ENCODE measurements at places on chromosomes 1 and 21.

GRCh38 chr1:182725259-182726255, 41.2 kb upstream of the RGS8 start:
- DNase-seq = no peak

DNA sequence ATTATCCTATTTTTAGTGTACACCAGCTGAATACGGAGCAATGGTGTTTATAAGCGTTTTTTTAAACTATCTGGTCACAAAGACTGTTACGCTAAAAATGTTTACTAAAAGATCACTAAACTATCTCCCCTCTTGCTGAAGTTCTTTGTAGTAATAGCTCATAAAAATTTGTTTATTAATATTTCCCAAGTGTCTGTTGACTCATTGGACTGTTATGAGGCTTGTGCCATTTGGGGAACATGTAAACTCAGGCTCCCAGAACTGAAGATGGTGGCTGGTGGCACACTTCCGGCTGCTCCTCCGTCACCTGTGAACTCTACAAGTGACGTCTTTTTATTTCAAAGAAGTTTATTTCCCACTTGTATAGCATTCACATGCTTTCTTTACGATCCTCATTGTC, 46.3 kb downstream of the AIDA start:
- DNase-seq = no peak

DNA sequence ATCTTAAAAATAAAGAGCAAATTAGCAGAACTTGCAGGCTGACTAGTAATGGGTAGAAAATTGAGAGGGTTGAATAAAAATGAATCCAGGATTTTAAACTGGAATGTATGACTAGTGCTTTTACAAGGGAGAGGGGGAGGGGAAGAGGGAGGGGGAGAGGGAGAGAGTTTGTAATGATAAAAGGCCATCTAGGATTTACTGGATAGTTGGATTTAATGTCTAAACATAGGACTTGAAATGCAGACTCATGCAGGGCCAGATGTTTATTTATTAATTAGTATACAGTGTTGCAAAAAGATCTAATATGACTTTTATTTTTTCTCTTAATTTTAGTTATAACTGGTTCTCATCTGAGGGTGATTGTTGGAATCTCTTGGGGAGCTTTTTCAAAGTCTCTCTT, 4.3 kb downstream of the ZNF326 start:
- no peak for DNase-seq

DNA sequence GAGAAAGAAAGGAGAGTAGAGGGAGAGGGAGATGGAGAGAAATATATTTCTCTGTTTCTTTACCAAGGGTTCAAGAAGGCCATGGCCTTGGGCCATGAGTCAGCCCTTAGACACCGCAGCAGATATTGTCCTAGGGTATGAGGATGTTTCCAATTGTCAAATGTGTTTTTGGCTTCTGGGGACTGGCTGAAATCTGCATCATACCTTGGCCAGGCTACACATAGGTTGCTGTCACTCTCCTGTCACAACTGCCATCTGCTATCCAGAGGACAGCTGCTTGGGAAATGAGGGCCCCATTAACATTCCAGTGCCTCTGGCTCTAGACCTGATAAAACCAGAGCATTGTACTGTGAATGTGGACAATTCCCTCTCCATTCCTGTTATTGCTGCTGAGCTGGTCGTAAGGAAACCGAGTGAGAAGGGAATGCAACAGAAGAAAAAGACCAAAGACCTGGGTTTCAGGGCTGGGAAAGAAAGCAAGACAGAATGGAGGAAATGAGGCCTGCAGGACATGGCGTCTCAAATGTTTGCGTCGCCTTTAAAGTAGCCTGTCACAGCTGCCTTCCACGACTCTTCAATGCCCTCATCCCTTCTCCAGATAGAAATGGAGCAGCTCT, 8.8 kb upstream of the PIGC start:
- no peak for DNase-seq

DNA sequence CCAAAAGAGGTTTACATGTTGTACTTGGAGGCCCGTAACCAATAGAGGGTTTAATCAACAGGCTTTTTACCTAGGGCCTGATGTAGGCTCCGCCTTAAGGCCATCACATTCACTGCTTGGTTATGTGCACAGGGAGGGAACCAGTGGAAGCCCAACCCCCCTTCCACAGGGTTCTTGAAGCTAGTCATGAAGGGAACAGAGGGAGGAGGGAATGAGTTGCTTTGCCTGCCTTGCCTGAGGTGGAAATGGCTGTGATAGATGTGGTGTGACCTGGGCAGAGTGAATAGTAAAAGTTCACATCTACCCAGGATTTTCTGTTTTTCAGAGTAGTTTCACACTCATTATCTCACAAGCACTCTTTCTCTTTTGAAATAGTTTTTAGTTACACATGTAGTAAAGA, 215.1 kb downstream of the ST6GALNAC3 start:
- DNase-seq = no peak

- DNase-seq = no peak
Observed at GRCh38 chr1:226274138-226274537, 34.8 kb downstream of the LIN9 start.

- DNase-seq = no peak
Observed at GRCh38 chr1:111008031-111008430, 44.3 kb upstream of the LRIF1 start.

DNA sequence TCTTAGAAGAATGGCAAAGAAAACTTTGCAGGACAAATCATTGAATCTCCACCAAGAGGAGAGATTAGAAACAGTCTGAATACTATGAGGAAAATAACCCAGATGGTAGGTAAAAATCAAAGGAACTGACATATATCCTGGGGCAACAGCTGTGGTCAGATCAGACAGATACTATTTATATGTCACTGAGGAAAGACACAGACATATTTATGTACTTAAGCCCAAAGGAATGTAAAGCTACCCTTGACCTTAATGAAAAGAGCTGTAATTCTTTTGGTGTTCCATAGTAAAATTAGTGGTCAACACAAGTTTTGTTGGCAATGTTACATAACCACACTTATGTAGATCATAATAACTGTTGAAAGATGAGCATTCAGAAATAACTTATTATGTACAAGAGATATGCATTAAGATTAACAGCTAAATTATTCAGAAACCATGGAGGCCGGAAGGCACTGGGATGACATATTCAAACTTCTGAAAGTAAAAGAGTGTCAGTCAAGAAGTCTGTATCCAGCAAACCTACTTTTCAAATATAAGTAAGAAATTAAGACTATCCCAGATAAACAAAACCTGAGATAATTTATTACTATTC, 166.1 kb upstream of the SAMSN1 start:
- DNase-seq = no peak

- no peak for DNase-seq
Observed at GRCh38 chr1:53500204-53501064, 41.2 kb downstream of the DMRTB1 start.

- DNase-seq = no peak
Observed at GRCh38 chr1:171590022-171590421, 32.0 kb upstream of the MYOCOS start.

DNA sequence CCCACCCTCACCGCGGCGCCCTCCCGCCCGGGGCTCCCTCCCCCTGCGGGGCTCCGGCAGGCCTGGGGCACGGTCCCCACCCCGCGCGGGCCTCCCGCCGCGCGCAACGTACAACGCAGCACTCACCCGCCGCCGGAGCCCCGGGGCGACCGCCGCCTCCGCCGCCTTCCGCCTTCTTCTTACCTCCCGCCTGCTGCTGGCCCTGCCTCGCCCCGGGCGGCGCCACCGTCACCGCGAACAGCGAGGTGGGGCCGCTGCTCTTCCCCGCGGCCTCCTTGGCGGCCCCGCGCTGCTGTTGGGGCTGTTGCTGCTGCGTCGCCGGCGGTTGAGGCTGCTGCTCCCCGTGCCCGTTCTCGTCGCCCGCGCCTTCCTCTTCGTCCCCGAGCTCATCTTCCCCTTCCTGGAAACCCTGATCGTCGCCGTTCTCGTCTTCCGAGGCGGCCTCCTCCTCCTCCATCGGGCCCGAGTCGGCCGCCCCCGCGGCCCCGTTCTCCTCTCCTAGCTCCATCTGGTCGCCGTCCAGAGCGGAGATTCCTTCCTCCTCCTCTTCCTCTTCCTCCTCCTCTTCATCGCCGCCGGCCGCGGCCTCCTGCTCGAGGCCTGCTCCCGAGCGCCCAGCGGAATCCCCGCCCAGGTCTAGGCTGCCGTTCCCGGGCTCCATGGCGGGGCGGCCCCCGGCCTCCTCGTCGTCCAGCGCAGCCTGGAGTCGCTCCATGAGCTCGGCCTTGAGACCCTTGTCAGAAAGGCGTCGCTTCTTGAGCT, 671 bp downstream of the HNRNPU start:
- DNase-seq = peak; percentile 36

- DNase-seq = no peak
Observed at GRCh38 chr21:22250355-22250754, 1252.1 kb downstream of the NCAM2 start.

- no peak for DNase-seq
Observed at GRCh38 chr1:244760471-244760870, 75.0 kb upstream of the COX20 start.

All from inflammatory macrophage treated with lipopolysaccharide for 1 hour (primary cell).